Stimulated activated CD8-positive, alpha-beta memory T cell treated with anti-CD3 and anti-CD28 coated beads, Interleukin-2, amount 100 ng/mL, for 1 hour (primary cell): ENCODE measurements at places on chromosomes 7 and 10.

DNA sequence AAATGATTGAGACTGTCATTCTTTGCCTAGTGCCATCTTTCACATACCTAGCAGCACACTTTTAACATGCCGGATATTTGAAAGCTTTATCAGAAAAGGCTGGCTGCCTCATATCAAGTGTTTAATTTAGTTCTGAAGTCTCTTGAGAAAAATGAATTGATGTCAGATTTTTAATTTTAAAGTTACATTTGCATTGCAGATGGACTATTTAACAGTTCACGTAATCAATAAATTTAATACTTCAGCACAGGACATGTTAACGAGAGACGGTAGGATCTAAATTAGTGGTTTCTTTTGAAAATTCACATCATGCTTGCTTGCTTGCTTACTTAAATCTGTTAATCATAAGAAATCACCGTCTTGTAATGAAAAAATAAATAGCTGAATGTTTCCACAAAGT is 51.6 kb downstream of the COL1A2 start:
- no peak for DNase-seq

GRCh38 chr10:31157123-31158010 is 125.7 kb upstream of the ZNF438 start:
- DNase-seq, result no peak

GRCh38 chr10:57806675-57807074 is 461.0 kb downstream of the IPMK start:
- no peak for DNase-seq

GRCh38 chr10:62735464-62736167 is 68.9 kb upstream of the ADO start:
- DNase-seq, result no peak

GRCh38 chr7:142968229-142968628 is 6.1 kb upstream of the KEL start:
- DNase-seq, result no peak

GRCh38 chr7:39365751-39366295 is 200.4 kb upstream of the YAE1 start:
- no peak for DNase-seq

DNA sequence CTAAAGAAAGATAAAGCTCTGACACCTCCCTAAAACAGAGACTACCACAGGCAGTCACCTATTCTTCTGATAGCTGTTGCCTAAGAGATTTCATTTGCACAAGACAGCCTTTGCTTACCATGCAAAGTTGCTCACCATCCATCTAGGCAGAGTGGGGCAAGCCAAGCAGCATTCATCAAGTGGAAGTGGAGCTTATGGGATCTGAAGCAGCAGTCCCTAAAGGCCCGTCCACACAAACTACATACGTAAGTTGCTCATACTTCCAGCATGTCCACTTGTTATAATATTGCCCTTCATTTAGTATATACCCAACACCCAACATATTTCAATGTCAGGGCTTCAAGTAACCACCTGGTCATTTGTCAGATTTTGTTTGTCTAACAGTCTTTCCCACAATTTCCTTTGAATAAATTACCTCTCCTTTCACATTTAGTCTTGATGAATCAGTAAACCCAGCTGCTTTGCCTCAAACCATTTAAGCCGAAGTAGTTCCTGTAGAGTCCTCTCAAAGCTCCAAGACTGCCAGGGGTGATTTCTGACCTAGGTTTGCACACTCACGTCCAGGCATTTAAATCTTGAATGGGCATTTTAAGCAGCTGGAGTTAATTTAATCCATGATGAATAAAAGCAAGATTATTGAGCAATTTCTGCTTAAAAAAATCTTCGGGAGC is 67.9 kb downstream of the ATAD1 start:
- no peak for DNase-seq

DNA sequence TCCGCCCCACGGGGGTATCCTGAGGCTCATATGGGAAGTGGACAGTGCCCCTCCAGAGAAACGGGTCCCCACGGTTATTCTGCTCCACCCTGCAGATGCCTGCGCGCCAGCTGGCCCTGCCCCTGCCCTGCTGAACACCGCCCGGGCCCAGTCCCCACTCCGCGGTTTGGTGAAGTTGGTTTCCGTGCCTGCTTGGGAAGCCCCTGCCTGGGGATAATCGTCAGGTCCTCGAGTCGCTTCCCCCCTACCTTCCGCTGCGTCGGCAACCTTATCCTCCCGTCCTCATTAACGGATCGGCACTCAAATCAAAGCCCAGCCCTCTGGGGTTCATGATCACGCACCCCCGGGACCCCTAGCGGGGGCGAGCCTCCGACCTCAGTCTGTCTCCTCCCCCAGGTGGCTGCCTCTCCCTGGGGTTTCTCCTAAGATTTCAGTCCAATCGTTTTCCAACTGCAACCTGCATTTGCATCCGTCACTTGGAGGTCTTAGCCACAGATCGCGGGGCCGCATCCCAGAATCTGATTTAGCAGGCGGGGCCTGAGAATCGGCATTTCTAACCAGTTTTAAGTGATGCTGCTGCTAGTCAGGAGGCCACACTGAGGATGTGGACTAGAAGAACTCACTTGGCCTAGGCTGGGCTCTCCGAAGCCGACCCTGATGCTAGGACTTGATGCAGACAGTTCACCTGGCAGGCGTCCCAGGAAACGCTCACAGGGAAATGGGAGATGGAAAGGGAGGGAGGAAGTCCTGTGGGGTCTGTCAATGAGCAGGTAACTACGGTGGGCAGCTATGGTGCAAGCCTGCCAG is 27.6 kb downstream of the WDR86 start:
- DNase-seq, result no peak

DNA sequence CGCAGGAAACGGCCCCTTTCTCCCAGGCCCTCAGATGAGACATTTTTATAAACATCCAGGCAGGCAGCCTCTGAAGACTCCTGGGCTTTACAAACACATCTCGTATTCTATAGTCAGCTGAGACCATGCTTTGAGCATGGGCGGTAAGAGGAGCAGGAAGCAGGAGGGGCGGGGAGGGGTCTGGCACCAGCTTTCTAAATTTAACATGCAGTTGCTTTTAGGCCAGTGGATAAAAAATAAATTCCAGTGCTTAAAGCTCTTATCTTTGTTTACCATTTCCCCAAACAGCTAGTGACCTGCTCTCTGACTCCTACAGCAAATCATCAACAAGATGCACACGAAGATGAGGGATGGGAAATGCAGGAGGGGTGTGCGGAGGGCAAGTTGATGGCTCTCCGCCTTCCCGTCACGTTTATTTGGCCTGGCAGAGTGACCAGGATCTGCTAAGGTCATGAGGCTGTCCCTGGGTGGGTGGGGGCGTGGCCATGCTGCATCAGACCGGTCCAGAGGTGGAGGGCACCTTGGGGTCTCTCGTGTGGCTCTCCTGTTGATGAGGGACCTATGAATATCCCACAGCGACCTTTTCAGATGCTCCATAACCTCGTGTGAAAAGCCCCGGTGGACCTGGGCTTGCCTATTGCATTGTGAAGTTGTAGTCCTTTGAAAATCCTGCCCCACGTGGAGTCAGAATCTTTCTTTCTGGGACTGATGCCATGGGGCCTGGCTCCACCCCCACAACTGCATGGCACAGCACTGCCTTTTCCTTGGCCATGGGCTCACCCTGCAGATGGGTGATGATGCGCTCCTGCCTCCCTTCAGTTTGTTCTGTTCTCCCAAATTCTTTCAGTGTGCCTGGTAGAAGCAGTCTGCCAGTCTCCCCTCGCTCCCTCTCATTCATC is 67.5 kb downstream of the PARP12 start:
- no peak for DNase-seq

DNA sequence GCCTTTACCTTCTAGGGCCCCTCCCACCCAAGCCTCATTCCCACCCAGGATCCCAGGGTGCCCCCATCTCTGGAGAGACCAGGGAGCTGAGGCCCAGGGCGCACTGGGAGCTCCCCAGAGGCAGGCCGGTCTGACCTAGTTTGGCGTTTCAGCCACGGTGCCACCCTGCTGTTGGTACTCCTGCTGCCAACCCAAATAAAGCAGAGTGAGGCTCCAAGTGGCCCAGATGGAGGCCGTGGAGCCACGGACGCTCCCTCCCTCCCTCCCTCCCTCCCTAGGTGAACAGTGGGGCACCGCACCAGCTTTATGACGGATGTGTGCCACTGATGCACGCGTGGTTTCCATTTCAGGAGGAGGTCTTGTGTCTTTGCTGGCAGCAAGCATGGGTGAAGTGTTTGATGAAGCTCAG is 1.8 kb downstream of the INPP5A start:
- DNase-seq, result no peak

GRCh38 chr10:63008491-63008890 is 124.6 kb upstream of the NRBF2 start:
- DNase-seq, result no peak

GRCh38 chr10:44354771-44355170 is 30.1 kb downstream of the CXCL12 start:
- no peak for DNase-seq

DNA sequence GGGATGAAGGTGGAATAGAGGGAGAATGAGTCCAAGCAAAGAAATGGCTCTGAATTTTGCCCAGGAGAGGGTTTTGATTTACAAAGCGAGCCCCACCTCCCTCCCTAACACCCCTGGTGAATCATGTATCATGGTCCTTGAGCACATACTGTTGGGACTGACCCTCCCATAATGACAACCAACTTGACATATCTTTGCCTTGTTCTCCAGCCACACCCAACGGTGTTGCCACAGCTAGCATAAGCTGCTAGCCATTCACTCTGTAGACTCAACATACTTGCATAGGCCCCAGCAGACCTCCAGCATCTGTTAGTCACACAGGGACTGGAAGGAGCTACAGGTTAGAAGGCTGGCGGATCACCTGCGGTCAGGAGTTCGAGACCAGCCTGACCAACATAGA is 538.5 kb downstream of the KCNMA1 start:
- no peak for DNase-seq

- DNase-seq, result no peak
Observed at GRCh38 chr7:134514663-134515062, 12.7 kb upstream of the AKR1B10 start.

GRCh38 chr7:14585232-14585631 is 317.3 kb downstream of the DGKB start:
- no peak for DNase-seq

DNA sequence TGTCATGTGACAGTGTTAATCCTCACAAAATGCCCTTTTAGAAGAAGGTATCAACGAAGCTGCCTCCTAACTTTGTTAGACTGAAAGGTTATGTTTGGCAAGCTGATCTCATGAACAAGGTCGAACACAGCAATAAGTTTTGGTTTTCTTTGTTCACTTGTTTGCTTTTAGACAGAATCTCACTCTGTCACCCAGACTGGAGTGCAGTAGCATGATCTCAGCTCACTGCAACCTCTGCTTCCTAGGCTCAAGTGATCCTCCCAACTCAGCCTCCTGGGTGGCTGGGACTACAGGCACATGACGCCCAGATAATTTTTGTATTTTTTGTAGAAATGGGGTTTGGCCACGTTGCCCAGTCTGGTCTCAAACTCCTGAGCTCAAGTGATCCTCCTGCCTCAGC is 1.1 kb downstream of the STRA8 start:
- DNase-seq, result no peak

DNA sequence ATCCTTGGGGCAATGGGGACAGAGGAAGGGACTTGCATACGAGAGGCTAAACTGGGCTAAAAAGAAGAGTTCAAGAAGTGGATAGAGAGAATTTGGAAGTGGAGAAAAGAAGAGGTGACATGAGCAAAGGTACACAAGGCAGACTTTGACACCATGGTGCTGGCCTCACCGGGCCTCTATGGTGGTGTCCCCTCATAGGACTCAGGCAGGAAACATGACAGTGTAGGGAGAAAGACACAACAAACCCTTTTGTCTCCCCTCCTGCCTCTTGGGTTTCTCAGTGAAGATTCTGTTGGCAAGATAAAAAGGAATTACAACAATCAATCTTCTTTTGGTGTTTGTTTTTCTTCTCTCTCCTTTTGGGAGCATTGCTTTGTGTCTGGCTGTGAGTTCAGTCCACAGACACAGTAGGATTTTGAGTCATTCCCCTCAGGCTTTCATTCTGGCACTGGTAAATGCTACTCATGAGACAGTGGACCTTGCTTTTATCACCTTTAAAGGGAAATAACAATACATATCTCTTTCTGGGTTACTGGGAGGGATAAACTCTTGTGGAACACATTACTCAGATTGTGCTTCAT is 827.7 kb downstream of the TNS3 start:
- no peak for DNase-seq

- DNase-seq, result no peak
Observed at GRCh38 chr10:23047201-23048050, 48.0 kb upstream of the MSRB2 start.

GRCh38 chr10:11871466-11871865 is 48.3 kb downstream of the PROSER2 start:
- DNase-seq, result no peak

DNA sequence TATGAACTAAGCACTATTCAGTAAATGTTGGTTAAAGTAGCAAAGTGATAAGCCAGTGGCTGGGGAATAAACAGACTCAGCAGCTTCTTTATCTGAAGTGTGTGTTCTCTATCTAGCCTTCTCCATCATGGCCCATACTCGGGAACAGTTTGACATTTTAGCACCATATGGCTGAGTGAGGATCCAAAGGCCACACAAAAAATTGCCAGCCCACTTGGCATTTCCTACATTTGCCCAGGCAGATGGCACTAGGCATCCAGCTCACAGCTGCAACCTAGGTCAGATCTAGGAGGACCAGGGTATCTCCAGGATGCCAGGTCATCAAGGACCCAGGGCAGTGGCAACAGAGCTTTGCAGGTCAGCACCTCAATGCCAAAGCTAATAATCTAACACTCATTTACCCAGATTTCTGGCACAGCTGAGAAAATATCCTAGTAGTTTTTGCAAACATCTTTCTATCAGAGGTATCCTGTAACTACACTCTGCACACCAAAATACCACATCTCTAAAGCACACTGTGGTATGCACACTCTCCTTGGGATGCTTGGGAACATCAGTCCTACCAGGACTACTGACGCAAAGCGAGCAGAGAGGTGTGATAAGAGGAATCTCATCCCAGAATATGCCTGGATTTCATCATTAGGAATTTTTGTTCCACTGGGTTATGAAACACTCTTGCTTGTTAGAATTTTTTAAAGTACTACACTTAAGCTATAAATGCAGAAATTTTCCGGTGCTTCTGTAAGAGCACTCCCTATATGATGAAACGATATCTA is 61.7 kb downstream of the DOCK4 start:
- no peak for DNase-seq

DNA sequence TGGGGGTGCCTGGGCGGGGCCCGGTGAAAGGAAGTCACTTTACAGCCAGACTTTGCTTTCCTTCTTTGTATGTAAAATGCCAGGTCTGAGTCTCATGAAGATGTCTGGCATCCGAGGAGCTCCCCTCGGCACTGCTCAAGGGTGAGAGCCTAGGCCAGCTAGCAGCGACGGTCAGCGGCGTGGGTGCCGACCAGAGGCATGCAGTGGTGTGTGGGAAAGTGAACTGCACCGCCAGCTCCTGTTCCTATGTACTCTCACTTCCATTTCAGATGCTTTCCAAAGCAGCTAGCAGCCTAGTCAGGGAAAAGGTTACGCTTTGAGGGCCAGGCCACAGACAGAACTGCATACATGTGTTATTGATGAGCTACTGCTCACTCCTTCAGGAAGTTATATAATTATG is 172.8 kb downstream of the ZMYND11 start:
- DNase-seq, result no peak

DNA sequence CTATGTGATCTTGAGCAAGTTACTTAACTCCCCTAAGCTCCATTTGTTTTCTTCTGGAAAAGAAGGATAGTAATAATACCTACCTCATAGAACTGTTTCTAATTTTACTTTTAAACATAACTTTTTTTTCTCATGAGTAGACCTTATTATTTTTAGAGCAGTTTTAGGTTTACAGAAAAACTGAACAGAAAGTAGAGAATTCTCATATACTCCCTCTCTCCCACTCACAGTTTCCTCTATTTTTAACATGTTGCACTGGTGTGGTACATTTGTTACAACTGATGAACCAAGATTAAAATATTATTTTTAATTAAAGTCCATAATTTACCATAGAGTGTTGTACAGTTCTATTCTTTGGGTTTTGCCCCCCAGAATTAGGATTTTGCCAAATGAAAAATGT is 221.3 kb upstream of the CSTF2T start:
- DNase-seq, result no peak
